NCI-H1436 treated with DMSO at 0.1 percent for 48 hours (cell line): ENCODE measurements at places on chromosomes 2 and 18.

DNA sequence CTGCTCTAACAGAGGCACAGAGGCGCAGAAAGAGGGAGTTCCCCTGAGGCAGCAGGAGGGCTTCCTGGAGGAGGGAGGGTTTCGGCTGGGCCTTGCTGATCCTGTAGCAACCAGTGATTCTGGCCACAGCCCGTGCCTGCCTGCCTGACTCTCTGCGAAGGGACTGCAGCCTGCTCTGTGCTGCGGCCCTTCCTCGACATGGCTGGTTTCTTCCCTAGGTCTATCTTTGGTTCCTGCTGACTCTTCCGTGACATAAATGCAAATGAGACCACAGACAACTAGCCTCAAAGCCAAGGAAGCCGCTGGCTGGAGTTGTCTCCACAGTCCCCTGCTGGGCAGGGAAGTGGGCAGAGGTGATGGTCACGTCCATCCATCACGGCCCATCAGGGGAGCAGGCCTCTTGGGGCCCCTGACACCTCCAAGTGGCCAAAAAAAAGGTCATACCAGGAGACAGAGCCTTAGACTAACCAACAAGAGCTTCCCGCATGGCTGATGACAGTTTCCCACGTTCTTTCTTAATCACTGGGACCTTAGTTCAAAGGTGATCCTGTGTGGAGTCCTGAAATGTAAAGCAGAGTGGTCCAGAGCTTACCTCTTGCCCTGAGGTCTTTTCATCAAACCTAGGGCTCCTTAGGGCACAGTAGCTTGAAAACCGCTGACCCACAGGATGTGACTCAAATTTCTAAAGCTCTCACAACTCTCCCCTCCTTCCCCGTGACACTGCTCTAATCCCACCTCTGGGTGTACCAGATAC lies 55.3 kb downstream of the HS1BP3 start:
- no peak for DNase-seq

GRCh38 chr2:86039178-86039962 lies 66.3 kb downstream of the POLR1A start:
- no peak for DNase-seq

DNA sequence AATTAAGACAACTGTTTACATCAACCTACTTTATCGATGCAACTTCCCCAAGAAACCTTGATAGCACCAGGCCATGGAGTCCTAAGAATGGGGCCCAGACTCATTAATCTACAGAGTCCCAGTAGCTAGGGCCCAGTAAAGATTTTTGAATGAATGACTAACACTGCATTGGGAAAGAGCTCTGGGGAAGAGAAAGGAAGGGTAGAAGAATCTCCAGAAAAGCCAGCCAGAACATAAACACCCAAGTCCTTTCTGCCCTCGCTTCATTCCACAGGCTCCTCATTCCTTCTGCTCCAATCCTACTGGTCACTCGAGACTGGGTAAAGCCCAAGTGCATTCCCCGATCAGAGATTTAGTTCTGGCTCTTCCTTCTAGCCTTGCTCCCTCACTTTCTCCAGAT lies 44.3 kb downstream of the CYRIA start:
- DNase-seq, result no peak

- DNase-seq, result no peak
Observed at GRCh38 chr2:1803217-1804110, 59.1 kb upstream of the PXDN start.

DNA sequence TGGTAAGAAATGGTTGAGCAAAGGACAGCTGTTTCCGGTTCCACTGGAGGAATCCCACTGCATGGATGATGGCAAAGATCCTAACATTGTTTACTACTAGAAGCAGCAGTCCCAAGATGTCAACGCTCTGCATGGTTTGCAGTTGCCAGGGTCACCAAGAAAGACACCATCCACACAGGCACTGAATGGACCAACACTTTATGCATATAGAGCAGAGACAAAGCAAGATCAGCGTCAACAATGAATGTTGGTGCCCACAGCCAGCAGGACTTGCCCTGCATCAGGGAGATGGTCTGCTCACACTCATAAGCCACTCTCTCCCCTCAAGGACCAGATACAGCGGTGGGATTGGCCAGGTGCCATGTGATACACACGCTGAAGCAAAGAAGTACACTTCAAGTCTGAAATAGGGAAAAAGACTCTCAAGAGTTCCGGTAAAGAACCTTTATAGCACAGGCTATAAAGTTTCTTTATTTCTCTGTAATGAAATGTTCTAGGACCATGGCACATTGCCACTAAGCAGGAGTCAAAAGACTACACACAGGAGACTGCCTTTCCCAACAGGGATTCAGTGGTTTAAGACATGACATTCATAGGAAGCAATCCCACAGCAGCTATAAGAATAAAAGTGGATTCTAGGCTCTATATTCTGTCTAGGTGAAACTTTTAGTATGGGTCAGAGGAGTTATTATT lies 133.2 kb upstream of the EPHA4 start:
- DNase-seq, result no peak
